ENCODE measurements at places on chromosomes 7 and 10.

DNA sequence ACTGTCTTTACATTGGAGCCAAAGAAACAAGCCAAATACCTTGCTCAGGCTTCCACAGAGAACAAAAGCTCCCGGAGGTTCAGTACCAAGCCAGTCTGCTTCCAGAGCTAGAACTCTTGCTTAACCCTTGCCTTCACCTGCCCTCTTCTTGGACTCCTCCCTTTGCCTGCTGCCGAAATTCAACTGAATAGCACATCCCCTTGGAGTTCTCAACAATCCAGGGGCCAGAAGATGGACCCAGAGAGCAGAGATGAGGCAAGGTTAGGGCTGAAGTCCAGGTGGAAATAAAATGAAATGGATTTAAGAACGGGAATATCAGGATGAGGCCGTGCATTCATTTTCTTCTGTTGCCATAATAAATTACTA lies 876 bp upstream of the PIK3AP1 start:
- no peak for DNase-seq

DNA sequence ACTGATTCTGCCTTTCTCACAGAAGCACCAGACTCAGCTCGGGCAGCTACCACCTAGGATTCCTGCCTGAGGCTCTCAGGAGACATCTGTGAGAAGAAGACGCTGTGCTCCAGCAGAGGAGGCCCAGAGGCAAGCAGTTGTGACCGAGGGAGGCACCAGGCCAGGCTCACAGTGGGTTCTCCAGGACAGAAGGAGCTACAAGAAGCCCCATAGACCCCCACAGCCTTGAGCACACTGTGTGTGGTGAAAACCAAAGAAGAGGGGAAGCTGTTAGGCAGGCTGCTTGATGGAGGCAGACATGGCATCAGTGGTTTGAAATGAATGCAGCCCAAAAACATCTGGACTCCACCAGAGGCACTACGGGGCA lies 198.8 kb downstream of the GRID1 start:
- no peak for DNase-seq

GRCh38 chr7:84949501-84949900 lies 237.4 kb downstream of the SEMA3D start:
- no peak for DNase-seq

DNA sequence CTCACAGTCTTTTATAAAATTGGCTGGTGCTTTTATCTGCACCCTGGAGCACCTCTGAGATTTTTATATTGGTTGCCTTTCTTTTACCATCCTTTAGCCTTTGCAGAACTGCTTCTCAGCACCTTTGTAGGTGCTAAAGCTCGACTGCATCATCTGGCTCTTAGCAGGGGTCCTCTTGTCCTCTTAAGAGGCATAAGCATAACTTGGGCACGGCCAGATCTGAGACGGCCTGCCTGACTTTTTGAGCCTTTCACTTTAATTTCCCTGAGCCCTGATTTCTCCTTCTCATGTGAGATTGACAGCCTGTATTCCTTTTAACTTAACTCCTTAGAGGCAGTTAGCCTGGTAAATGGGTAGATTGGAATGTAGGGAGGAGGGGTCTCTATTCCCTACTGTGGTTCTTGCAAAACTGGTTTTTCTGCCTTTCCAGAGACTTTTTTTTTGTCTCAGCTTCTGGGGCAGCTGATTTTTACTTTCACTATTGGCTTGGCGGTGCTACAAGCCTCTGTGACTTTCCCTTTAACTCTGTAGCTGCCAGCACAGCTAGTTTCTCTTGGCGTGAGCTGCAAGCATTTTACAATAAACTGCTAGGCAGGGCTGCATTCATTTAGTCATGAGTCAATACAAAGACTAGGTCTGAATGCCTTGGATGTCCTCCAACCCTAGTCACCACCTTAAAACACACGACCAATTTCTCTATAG lies 24.0 kb downstream of the ZPBP start:
- DNase-seq: no peak

- no peak for DNase-seq
Observed at GRCh38 chr10:44947371-44948152, 12.0 kb upstream of the RASSF4 start.

DNA sequence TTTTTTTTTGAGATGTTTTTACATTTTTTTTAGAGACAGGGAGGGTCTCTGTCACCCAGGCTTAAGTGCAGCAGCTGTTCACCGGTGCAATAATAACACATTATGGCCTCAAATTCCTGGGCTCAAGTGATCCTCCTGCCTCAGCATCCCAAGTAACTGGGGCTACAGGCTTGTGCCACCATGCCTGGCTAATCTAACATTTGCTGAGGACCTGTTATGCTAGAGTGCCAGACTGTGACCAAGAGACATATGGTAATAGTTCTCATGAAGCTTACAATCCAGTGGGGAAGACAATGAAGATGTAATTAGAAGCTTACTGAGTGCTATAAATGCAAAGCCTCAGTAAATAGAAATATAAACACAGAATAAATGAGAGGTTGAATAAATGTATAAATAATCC lies 17.6 kb upstream of the ORC5 start:
- DNase-seq: no peak

GRCh38 chr7:12596225-12596790 lies 25.8 kb downstream of the SCIN start:
- no peak for DNase-seq

- no peak for DNase-seq
Observed at GRCh38 chr7:41298409-41298808, 404.5 kb downstream of the INHBA start.

GRCh38 chr7:103317009-103317408 lies 19.8 kb downstream of the PMPCB start:
- DNase-seq: no peak

DNA sequence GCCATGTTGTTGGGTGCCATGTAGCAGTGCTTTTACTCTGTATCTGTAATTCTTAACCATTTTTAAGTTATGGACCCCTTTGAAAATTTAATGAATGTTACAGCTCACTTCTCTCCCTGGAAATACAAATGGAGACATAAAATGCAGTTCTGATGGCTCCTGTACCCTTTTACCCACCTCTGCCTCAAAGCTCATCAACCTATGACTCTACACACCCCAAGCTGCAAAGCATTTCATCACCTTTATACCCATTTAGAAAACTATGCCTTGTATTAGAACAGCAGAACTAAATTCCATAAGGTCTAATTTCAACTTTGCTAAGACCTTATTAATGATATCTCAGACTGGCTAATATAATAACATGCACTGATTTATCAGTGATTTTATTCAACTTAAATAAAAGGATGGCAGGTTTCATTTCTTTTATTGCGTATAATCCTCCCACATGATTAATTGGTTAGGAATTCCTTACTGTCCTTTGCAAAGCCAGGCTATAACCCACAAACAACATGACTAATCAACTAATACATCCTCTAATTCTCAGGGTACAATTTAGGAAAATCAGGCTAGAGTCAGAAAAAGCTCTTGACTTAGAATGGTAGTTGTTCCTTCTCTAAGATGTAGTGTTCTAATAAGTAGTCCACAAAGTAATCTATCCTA lies 68.1 kb downstream of the CPEB3 start:
- DNase-seq: no peak

DNA sequence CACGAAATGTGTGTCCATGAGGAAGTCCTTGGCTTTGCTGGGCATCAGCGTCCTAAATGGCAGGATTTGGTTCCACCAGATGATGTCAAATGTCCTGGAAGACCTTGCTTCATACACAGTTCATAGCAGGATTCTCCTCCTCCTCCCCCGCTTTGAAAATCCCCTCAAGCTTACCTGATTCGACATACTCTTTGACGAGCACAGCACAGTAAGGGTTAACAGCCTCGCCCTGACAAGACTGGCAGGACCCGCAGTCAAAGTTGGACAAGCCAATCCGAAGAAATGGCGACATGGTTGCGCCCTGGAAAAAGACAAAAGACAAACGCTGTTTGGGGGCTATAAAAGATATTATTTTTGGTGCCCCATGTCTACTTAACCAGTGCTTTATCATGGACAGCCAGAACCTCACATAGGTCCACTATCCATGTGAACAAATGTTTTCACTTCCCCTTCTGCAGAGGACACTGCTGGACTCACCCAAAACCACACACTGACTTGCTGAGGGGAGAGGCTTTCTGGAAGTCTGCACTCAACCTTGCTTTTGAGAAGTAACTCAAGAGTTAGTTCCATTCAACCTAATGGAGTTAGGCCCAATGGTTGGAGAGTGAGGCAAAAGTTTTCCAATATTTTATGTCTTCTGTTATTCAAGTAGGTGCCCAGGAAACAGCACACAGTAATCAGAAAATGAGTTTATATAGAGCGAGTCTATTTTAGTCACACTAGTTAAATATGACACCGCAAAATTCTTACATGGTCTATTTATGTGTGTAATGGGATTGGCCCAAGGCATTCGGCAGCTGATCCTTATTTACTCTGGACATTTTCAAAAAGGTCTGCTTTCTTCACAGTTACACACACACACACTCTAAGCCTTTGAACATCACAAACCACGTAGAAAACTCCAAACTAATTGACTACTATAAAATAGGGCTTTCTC lies 65.0 kb downstream of the PRKCQ start:
- DNase-seq: no peak

DNA sequence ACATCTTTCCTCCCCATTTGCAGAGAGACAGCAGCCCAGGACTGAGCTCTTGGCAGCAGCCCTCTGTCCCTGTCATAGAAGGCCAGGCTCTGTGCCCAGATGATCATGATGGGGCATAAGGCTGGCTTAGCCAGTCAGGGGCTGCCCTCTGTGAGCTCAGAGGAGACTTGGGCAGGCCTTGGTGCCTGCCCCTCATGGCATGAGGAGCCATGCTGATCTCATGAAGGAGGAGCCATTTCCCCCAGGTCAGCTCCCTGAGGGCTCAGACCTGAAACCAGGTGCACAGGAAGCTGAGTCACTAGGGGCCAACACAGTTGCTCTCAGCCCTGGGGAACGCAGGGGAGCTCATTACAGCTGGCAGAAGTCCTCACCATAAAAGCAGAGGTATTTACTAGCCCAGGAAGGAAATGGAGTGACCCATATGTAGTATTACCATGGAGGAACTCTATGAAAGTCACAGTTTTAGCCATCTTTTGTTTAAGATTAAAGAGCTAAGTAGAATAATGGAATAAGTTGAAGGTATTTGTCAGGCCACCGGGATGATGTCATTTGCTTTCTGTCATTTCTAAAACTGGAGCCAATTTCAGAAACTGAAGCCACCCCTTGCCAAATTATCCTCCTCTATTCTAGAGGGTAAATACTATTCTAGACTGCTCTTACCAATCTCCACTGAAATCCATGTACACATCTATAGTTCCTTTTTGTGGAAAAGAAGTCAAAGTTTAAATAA lies 362.4 kb upstream of the ZNF32 start:
- DNase-seq: no peak

GRCh38 chr7:30700941-30701340 lies 18.7 kb upstream of the CRHR2 start:
- no peak for DNase-seq

- DNase-seq: no peak
Observed at GRCh38 chr10:9719246-9719645, 1298.4 kb upstream of the CELF2 start.

- DNase-seq: no peak
Observed at GRCh38 chr10:92689663-92690210, at the start of gene HHEX. HHEX (plus strand) TSS chr10:92689955; CDS start chr10:92689987, 32 bp downstream.

GRCh38 chr7:103810112-103810744 lies 179.2 kb downstream of the RELN start:
- DNase-seq: no peak

GRCh38 chr7:107995184-107996071 lies 7.5 kb downstream of the LAMB1 start:
- no peak for DNase-seq

DNA sequence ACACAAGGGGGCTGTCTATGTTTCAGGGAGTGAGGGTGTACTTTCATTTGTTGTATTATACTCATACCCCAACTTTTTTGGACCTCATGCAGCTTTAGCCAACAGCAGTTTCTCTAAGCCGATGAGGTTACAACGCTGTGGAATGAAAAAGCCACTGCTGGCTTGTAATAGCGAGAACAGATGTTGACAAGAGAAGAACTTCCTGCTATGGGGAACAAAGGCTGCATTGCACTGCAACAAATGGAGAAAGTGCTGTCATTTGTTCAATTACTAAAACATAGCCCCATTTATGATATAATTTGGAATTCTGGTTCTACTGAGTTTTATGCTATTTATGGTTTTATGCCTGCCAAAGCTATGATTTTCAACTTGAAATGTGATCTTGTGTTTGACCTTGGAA lies 104.2 kb upstream of the TMEM72 start:
- DNase-seq: no peak

- no peak for DNase-seq
Observed at GRCh38 chr7:66198956-66199355, 6.2 kb upstream of the TPST1 start.

DNA sequence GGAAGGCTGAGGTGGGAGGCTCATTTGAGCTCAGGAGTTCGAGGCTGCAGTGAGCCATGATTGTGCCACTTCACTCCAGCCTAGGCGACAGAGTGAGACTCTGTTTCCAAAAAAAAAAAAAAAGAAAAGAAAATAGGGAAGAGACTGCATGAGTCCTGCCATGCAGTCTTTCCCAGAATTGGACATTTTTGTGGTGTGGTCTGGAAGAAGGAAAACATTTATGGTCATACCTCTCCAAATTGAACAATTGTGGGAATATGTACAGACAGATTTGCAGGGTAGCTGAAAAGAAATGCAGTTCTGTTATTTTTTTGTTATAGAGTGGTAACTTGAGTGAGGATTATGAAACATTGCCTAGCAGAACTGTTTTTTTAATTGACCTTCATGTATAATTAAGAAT lies 198.1 kb downstream of the AUTS2 start:
- DNase-seq: no peak

DNA sequence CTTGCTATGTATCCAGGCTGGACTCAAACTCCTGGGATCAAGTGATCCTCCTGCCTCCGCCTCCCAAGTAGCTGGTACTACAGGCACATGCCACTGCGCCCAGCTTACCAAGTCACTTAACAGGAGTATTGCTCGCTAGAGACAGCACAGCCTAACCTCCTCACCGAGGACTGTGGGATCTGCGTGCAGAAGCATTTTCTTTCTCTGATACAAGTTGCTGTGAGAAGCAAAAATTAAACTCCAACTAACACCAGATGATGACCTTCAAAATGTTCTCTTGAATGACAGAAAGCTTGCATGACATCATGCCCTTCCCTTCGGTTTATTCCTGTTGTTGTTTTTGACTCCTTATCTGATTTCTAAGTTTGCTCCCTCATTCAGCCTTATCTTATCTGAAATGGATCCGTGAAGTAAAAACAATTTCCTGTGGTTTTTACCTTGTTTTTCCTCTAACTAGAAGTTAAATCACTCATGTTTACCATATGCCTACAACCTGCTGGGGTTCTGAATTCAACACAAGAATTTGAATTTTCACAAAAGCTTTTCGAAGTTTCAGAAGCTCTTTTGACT lies 94.4 kb upstream of the KIF5B start:
- no peak for DNase-seq

DNA sequence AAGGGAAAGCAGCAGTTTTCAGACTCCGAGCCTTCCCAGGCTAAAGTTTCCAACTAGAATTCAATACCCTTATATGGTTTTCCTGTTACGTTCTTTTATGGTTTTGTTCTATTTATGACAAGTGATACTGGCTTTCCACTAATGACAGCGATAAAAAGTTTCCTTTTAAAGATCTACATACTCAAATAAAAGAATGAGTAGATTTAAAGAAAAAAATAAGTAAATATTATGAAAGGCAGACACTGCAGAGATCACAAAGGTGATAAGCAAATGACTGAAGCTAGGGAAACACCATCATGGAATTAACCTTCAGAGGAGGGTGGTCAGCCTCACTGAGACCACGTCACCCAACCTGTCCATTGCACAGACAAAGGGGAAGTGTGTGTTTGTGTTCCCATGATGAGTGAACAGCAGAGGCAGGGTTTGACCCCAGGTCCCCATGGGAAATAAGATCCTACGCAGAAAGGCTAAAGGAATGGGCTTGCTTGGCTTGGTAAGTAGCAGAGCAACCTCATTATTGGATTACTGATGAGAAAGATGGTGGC lies 4.0 kb downstream of the VSIR start:
- no peak for DNase-seq

- DNase-seq: no peak
Observed at GRCh38 chr10:110919971-110920881, 822 bp downstream of the SHOC2 start.
